ENCODE measurements at places on chromosomes 11 and 22.

DNA sequence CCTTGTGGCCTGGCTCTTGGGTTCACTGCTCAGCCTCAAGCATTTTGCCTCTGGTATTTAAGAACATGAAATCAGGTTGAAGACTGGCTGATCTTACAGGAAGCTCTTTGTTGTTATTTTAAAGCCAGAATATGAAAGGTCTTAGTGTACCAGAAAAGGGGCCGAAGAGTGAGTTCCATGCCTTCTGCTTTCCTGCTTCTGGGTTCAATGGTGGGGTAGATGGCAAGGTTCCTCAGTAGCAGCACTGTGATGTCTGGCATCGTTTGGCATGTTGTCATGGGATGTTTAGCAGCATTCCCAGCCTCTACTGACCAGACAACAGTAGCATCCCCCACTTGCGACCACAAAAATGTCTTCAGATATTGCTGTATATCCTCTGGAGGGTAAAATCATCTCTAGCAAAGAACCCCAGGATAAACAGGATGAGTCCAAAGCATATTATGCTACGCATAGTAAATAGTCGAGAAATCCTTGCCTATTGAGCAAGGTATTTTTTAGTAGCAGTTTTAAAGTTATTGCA lies 2.4 kb downstream of the VPS26B start:
- DNase-seq = no peak

GRCh38 chr11:85694385-85694980 lies 8.5 kb upstream of the CCDC89 start:
- no peak for DNase-seq

- no peak for DNase-seq
Observed at GRCh38 chr11:129643031-129643721, 172.5 kb upstream of the TMEM45B start.

GRCh38 chr11:99200720-99201119 lies 180.0 kb downstream of the CNTN5 start:
- DNase-seq = no peak
